ENCODE measurements at places on chromosomes 16 and 17.

- no peak for DNase-seq
Observed at GRCh38 chr16:4796982-4797804, 2.0 kb downstream of the SMIM22 start.

DNA sequence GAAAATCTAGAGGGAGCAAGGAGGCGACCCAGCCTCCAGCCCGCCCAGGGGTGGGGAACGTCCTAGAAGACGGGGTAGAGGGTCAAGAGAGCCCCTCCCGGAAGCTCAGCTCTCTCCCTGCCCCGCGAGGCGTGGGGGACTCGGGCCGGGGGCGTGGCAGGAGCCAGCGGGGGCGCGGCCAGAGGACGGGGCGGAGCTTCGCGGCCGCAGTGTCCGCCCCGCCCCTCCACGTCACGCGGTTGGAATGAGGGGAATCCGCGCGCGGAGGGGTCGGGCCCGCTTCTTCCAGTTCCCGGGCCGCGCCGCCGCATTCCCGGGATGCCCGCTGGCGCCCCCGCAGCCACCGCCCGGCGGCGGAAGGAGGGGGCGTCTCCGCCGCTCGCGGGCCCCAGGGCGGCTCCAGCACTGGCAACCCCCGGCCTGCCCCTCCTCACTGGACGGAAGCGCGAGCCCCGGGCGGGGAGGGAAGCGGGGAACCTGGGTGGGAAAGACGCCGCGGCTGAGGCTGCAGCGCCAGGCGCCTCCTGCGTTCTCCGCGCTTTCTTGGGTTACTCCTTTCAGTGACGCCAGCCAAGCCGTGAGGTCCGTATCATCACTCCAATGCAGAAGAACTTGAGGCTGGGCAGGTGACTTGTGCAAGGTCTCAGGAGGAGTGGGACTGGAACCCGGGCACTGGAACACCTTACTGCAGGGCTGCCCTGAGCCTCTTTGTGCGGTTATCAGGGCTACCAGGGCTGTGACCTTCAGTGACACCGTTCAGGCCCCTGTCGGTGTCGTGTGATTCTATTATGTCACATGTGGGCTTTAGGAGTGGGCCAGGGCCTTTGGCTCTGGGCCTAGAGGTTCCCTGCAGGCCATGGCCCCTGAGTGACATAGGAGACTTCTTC is 4.3 kb downstream of the MYO1C start:
- peak; percentile 97 for DNase-seq

DNA sequence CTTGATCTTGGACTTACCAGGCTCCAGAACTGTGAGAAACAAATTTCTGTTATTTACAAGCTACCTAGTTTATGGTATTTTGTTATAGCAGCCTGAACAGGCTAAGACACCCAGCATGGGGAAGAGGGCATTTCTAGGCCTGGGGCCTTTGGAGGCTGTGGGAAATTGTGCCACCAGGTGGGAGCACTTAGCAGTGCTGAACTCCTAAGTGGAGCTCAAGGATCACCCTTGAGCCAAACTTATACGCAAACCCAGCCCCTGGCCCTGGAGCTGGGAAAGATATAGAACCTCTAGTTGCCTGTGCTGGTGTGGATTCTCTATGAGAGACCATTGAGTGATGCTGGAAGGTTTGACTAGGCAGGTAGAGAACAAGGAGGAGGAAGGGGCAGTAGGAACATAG is 36.1 kb downstream of the MIS12 start:
- DNase-seq = no peak

- DNase-seq = no peak
Observed at GRCh38 chr16:13441675-13442074, 478.3 kb upstream of the ERCC4 start.

- no peak for DNase-seq
Observed at GRCh38 chr17:43683928-43684653, 22.4 kb upstream of the MEOX1 start.

DNA sequence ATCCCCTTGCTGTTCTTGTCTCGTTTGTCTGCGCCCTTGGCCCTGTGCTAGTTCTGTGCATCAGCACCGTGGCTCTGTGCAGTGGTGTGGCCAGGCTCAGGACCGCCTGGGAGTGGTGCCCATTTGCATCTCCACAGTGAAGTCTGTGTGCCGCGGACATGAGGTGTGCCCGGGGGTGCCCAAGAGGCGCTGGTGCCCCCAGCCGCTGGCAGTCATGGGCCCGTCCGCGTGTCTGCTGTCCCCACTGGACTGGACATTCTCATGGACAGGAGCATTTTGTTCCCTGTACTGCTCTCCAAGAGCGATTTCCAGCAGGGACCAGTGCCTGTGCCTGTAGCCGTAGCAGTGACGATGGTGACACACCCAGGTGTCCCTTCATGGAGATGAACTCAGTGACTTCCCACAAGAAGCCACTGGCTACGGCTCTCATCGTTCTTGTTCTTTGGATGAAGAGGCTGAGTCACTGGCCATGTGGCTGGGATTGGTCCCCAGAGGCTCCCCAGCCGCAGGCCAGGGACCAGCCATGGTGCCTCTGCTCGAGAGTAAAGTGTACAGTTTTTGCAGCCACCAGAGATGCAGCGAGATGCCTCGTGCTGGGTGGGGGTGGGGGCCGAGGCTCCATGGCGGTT is 13.0 kb upstream of the MC1R start:
- no peak for DNase-seq

- no peak for DNase-seq
Observed at GRCh38 chr16:86771506-86772460, 193.4 kb downstream of the FOXL1 start.

DNA sequence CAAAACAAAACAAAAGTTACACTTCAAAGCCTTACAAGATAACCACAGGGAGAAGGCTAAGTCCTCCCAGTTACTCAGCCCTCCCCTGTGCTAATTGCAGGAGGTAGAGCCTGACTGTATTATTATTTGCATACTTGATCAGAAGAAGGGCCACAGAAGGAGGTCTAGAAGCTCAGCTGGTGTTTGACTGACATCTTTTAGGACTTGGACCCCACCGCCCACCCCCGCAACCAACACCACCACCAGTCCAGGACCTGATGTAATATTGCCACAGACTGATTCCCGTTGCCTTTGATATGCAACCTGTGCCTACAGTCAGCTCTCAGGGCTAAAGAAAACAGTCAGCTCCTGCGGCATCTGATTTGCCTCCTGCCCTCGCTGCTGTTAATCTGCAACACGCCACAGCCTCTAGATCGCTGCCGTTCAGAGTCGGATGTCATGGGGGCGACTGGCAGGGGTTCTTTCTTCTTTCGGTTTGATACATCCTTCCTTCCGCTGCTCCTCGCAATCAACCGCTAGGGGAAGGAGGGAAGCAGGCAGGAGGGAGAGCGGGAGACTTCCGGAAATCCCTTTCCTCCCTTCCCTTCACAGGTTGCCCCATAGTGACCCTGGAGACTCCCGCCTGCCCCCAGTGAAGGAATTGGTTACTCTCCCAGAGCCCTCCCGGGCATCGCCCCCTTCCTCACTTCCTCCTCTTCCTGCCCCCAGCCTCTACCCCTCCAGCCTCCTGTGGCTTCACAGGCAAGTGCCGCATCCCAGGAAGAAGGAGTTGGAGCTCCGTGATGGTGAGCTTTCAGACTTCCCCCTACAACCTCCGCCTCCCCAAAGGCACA is 90.5 kb upstream of the SOX9 start:
- peak; percentile 74 for DNase-seq

DNA sequence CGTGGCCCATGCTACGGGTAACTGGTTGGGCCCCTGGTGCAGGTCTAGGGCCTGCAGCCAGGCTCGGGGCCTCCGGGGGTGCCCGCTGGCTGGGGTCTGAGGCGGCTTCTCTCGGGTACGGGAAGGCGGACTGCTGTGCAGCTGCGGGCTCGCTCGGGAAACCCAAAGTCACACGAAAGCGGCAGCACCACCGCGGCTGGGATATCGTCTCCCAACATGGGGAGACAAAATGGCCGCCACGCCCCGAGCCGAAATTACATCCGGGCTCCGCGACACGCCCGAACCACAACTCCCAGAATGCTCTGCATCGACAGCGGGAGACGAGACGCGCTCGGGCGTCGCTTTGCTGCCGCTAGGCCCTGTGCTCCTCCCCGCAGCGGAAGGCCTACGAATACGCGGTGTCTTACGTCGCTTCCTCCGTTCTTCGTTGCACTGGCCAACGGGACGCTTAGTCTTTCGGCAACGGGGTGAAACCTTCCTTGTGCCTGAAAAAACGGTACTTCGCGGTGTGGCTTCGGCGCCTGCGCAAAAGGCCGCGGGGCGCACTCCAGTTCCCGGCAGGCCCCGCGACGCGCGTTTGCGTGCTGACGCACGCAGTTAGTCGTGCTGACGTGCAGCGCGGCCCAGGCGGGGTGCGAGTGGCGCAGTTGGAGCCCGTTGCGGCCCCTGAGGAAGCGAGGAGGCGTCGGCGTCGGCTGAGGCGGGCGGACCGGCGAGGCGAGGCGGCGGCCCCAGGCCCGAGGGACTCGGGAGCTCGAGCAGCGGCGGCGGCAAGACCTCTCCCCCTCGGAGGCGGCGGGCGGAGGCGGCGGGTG is at the start of gene SRRM2:
SRRM2 (plus strand) TSS at position 604 of the 815 bp plus-strand sequence. CDS start 3,727 bp downstream, outside the sequence.
- DNase-seq = peak; percentile 92

GRCh38 chr17:46732754-46733398 is 85.6 kb downstream of the WNT3 start:
- no peak for DNase-seq

- no peak for DNase-seq
Observed at GRCh38 chr17:64155129-64155528, 25.2 kb upstream of the ERN1 start.

GRCh38 chr16:84049403-84050060 is 6.9 kb upstream of the SLC38A8 start:
- DNase-seq = no peak

- DNase-seq = no peak
Observed at GRCh38 chr16:51939378-51939871, 607.5 kb downstream of the TOX3 start.

- DNase-seq = no peak
Observed at GRCh38 chr17:183021-183420, 1.6 kb upstream of the DOC2B start.

DNA sequence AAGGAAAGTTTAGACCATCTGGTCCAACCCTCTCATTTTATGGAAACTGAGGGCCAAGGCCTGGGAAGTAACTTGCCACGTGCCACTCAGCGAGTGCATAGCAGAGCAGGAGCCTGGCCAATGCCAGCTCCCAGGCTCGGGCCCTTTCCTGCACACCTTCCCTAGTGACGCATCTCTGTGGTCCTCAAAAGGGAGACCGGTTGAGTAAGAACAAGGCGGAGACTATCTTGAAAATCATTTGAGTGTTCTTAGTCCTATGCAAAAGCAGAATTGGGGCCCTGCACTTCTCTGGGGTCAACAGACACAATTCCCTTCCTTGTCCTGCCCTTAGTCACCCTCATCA is 2.8 kb downstream of the CCL4 start:
- no peak for DNase-seq

- DNase-seq = no peak
Observed at GRCh38 chr16:49189286-49189685, 92.4 kb downstream of the CBLN1 start.

- no peak for DNase-seq
Observed at GRCh38 chr16:85891776-85892166, 7.2 kb upstream of the IRF8 start.

DNA sequence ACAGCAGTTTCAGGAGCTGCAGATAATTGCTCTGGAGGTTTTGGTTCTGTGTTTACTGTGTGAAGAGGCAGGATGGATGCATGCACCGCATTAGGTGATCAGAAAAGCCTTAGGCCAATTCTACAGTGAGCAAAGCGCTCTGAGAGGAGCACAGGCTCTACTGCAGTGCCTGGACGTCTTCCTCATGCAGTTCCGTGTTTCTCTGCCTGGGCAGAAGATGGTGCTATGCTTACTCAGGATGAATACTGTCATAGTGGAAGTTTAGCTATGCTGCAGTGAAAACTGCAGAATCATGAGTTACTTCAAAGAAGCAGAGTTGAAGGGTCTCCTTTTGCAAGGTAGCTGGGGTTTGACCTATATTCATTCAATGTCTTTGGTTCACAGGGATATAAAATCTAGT is 1012.4 kb downstream of the KCNJ18 start:
- no peak for DNase-seq

- no peak for DNase-seq
Observed at GRCh38 chr17:70076831-70077230, 1.8 kb downstream of the KCNJ16 start.

- no peak for DNase-seq
Observed at GRCh38 chr16:31148281-31148728, 1.6 kb downstream of the PRSS36 start.

- DNase-seq = no peak
Observed at GRCh38 chr16:70161350-70161749, 12.2 kb upstream of the CLEC18C start.

- DNase-seq = no peak
Observed at GRCh38 chr17:68327823-68328557, 36.7 kb downstream of the ARSG start.

GRCh38 chr16:87173294-87173893 is 143.8 kb downstream of the C16orf95 start:
- no peak for DNase-seq

All from posterior cingulate gyrus (tissue), 11 donors.